T-cell (primary cell): ENCODE measurements at places on chromosomes 3 and 15. TPM values are rescaled to one million over a fixed set of nuclear protein-coding genes. Genes with fewer than 3 reads are reported as not detected.

LRRC31 gene
- not detected for total RNA-seq

DUOX2 gene
- not detected for total RNA-seq

STRIT1 gene
- total RNA-seq = not detected

RPS27L gene
- 106 TPM for total RNA-seq

KBTBD12 gene
- total RNA-seq = not detected

SLC12A8 gene
- 0.60 TPM for total RNA-seq

ATP8B4 gene
- 1.3 TPM for total RNA-seq

PXK gene
- 20.3 TPM for total RNA-seq

GOLGA8F gene
- not detected for total RNA-seq

RPS17 gene
- 2,208 TPM for total RNA-seq

PPP4R2 gene
- 53.3 TPM for total RNA-seq

SLC22A14 gene
- not detected for total RNA-seq

ADAMTS17 gene
- 11.5 TPM for total RNA-seq

ULK3 gene
- total RNA-seq = 106 TPM

PLA2G4E gene
- total RNA-seq = not detected

PRTG gene
- total RNA-seq = 0.06 TPM

AHSG gene
- total RNA-seq = not detected

BNIP2 gene
- total RNA-seq = 87.9 TPM

SI gene
- not detected for total RNA-seq

CLSTN2 gene
- not detected for total RNA-seq

KBTBD8 gene
- total RNA-seq = 11.5 TPM

BCHE gene
- not detected for total RNA-seq

ZNF501 gene
- total RNA-seq = 4.6 TPM

NME9 gene
- total RNA-seq = 0.51 TPM

RTP4 gene
- 2.1 TPM for total RNA-seq

KY gene
- total RNA-seq = not detected

TNNC1 gene
- 8.8 TPM for total RNA-seq

ZNF620 gene
- 2.0 TPM for total RNA-seq

VILL gene
- 31.1 TPM for total RNA-seq

NEDD4 gene
- 5.3 TPM for total RNA-seq
